ENCODE measurements at places on chromosomes 3 and 15.

DNA sequence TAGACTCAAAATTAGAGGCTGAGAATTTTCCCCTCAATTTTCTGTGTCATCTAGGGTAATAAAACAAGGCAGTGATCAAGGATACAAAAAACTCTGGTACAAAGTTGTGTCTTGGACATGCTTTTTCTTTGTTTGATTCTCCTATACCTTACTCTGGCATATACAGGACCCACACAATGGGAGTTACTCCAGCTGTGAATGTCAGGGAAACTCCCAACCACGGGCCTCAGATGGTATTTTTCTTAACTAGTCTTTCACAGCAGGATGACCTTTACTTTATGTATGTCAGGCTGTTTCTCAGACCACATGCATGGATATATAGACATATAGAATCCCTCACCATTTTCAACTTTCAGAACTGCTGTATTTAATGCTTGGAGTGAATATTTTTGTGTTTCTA is 41.3 kb downstream of the FEZF2 start:
- no peak for DNase-seq

DNA sequence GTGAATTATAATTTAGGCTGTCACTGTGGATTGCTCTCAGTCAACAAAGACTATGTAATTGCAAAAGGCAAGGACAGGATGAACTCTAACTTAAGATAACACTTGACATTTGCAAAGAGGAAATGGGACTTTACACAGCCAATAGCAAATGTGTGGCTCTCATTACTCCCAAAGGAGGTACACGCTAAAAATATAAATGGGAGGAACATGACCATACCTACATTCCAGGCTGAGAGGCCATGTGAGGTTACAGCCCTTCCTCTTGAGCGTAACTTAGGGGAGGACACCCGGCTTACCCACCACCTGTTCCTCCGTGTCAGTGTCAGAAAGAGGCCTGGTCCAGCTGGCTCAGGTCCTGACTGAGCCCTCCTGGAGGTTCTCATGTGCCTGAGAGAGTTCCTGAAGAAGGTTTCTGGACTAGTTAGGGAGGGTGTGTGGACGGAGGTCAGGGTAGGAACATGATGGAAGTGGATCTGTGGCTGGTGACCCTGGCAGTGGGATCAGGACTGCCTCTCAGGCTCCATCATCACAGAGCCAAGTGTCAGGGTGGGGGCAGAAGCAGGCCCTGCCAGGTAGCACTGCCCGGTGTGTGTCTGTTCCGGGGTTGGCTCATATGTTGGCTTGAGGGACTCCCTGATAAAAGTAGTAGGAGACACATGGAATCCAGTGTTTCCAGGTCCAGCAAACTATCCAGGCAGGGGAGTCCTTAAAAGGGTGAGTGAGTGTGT is 7.9 kb downstream of the POPDC2 start:
- no peak for DNase-seq

GRCh38 chr3:155646128-155646527 is 98.7 kb downstream of the PLCH1 start:
- no peak for DNase-seq

DNA sequence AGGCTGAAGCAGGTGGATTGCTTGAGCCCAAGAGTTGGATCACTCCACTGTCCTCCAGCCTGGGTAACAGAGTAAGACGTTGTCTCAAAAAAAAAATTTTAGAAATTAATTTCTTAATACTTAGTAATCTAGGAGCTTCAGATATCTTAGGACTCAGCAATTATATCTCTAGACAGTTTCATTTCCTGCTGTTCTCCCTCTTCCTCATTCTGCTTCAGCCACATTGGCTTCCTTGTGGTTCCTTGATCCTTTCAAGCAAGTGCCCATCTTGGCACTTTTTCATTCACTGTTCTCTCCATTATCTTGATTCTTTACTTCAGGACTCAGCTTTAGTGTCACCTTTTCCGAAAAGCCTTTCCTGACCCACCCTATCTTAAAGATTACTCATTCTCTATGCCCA is 22.5 kb downstream of the TMEM202 start:
- no peak for DNase-seq

DNA sequence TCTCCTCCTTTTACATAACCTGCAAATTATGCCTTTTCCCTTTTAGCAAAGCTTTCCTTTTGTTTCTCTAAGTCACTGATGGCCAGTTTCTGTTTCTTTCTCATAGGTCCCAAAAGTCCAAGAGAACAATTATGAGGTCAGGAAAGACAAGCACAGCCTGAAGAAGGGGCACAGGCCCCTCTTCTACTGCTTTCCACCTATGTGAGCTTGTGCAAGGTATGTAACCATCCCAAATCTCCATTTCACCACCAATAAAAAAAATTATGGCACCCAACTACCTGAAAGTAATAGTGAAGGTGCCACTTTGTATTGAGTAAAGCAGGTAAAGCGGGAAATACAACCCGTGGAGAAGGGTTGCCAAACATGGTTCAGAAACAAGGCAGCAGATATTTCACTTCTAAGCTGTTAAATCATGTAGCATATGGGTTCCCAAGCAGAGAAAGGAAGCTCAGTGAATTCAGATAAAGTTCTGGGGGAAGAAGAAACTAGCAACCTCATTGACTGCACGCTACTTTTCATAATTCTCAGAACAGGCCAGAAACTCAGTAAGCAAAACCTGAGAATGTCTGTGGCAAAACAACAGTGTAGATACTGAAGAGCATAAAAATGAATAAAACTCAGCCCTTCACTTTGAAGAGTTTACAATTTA is 4.2 kb downstream of the PLOD2 start:
- no peak for DNase-seq

DNA sequence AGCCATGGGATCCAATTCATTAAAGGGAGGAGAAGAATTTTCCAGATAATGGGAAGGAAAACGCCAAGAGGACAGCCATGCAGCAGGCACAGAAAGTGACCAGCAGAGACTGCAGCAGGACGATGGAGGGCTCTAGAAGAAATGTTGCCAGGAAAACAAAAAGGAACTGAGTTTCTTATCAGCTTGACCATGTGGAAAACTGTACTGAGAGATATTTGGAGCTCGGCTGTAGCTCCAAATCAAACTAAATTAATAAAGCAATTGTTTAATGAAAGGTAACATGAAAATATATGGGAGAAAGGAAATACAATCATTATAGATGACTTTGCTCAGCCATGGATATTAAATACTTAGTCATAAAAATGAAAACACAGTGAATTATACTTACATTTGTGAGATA is 63.7 kb downstream of the SSR3 start:
- DNase-seq = no peak

- no peak for DNase-seq
Measured at GRCh38 chr3:106185949-106186348, 317.1 kb upstream of the CBLB start.

DNA sequence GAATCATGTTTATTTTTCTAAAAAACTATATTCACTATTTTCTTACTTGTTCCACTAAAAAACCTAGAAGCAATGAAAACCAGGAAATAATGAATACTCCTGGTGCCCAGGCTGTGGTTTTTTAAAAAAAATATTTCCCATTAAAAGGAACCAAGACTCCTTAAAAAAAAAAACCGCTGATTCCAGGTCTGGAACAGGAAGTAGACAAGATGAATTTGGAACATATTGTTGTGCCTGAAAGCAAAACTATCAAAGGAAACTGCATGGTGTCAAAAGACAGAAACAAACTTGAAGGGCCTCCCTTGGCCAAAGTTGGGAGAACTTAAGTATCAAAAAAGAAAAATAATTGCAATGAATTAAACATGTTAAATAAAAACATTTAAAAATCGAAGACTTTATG is 245.3 kb upstream of the P2RY1 start:
- DNase-seq = no peak

GRCh38 chr3:11164607-11165006 is 10.3 kb downstream of the HRH1 start:
- DNase-seq = no peak

- DNase-seq = no peak
Measured at GRCh38 chr3:107432013-107432515, 54.8 kb downstream of the CCDC54 start.

GRCh38 chr3:110569073-110569472 is 502.5 kb upstream of the NECTIN3 start:
- no peak for DNase-seq

DNA sequence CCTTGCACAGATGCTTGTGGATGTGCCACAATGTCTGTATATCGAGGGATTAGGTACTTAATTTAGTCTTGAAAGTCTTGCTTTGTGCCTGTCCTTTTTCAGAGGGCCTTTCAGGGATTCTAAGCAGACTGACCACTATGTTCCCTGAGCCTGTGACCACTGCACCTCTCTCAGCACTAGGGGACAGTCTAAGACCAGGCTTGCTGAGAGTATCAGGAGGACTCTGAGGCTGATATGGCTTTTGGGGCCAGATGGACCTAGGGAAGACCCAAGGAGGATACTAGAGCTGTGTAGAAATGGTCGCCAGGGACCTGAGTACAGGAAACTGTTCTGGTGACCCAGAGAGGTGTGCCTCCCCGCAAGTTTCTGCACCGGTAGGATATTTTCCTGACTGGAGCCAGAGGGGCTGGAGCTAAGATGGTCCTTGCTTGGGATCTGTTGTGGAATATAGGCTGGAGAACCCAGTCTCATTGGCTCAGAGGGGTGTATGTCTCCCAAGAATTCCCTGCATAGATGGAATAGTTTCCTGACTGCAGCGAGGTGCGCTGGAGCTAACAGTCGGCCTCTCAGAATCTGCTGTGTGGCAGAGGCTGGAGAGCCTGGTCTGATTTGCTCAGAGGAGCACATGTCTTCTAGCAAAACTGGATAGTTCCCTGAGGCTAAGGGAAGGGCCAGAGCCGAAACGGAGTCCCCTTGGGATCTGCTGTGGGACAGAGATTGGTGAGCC is 213.2 kb upstream of the DCBLD2 start:
- DNase-seq = no peak

DNA sequence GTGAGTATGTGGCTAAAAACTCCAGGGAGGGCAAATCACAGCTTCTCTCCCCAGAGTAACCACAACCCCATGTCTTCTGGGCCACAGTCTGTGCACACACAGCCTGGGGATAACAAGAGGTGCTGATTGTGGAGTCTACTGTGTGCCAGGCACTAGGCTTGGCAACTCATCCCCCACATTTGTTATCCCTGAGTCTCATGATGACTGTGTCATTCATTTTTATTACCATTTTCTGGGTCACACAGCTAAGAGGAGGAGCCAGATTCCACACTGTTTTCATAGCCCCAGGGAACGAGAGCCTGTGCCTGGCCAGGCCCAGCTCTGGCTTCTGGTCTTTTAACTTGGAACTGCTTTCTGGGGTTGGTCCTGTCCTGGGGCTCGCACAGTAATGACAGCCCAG is 34.5 kb downstream of the ESYT3 start:
- no peak for DNase-seq

GRCh38 chr3:143348486-143349327 is 229.1 kb downstream of the CHST2 start:
- no peak for DNase-seq

DNA sequence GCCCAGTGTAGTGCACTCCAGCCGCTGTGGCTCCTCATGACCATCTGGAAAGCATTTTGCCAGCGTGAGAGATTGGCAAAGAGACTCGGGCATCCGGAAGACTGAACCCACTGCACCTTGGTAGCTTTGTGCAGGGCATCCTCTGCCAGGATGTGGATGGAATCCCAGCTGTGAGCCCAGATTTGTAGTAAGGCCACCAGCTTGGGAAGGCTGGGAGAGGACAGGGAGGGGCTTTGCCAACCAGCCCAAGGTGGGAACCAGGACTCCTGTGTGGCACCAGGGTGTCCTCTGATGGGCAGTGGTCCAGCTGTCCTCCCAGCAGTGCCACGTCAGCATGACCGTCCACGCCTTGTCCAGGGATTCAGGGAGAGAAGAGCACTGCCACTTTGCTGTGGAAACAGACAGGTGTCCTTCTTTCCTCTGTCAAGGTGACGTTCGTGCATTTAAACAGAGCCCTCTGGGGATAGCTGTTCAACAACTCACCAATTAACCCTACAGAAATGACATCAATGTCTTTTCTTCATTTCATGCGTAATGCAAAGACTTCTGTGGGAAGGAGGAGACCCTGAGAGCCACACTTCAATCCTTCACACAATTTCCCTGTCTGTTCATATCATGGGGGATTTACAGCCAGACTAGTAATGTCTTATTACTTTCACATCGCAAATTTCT is 19.1 kb downstream of the KLF15 start:
- no peak for DNase-seq

GRCh38 chr15:59694779-59695178 is 5.7 kb upstream of the BNIP2 start:
- DNase-seq = no peak

DNA sequence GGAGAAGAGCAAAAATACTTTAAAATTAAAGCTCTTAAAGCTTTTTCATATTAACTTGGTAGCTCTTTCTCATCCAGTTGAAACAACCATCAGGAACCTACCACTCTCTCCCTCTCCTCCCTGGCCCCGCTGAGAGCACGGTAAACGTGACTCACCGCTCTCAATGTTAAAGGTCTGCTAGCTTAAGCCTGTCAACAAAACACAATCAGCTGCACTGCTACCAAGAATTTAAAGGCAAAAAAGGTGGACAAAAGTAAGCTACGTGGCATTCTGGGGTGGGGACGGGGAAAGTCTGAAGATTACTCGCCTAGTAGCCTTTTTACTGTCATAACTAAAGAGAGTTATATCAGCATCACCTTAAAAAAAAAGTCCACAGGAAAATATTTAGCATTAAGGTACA is 8.4 kb upstream of the GP5 start:
- DNase-seq = no peak

DNA sequence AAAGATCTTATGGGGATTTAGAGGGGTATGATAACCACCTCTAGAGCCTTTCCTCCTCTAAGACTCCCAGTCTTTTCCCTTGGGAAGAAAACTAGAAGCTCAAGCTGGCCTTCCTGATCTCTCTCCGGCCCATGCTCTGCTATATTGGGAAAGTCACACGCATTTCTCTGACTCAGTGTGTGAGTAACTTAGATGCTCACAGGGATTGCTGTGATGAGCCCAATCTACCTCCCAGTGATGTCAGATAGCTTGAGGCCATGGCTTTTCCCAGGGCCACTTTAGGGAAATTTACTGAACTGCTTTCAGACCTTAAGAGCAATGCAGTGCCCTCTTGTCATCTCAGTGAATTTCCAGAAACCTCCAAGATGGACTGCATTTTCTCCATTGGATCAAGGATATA is 8.6 kb upstream of the ST8SIA2 start:
- DNase-seq = no peak

Measured in stimulated activated CD4-positive, alpha-beta T cell treated with anti-CD3 and anti-CD28 coated beads, Interleukin-1b, Interleukin-23, amount 100 ng/mL, for 1 hour (primary cell).